Renal cortical epithelial cell (primary cell): ENCODE measurements at places on chromosomes 4 and X. TPM values are rescaled to one million over a fixed set of nuclear protein-coding genes. Genes with fewer than 3 reads are reported as not detected.

Gene PLK4
- total RNA-seq, result 2.7 and 11.3 TPM in 2 replicates

DNA sequence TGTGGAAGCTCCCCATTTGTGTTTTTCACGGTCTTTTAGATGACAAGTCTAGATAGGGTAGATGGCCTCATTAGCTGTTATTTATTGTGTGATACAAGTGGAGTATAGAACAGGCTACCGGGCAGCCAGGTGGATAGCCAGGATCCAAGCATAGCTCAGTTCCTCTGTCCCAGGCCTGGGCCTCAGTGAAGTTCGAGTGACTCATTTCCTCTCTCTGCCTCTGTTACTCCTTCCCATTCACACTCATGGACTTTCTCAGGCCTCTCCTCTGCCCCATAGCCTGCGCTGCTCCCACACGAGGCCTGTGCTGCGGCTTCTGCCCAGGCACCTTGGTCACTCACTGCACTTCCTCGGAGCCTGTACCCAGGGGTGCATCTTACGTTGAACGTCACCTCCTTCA lies 54.5 kb downstream of the TENM3 start:
- DNase-seq, result peak; percentile 41

DNA sequence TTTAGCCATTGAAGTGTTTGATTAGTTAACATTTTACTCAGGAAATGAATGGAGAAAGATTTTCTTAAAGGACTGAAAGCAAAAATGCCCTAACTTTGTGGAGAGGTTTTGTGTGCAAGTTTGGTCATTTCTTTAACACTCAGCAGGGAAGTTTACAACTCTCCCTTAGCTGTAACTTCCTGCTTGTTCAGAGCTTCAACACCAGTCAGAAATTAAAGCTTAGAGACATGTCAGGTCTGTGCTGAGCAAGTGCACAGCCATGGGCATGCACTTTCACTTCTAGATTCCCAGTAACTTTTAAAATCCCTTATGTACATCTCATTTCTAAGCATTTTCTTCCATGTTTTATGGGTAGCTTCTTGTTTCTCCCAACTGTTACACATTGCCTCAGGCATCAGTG lies 326.0 kb downstream of the ACTRT1 start:
- DNase-seq, result peak; percentile 0

DNA sequence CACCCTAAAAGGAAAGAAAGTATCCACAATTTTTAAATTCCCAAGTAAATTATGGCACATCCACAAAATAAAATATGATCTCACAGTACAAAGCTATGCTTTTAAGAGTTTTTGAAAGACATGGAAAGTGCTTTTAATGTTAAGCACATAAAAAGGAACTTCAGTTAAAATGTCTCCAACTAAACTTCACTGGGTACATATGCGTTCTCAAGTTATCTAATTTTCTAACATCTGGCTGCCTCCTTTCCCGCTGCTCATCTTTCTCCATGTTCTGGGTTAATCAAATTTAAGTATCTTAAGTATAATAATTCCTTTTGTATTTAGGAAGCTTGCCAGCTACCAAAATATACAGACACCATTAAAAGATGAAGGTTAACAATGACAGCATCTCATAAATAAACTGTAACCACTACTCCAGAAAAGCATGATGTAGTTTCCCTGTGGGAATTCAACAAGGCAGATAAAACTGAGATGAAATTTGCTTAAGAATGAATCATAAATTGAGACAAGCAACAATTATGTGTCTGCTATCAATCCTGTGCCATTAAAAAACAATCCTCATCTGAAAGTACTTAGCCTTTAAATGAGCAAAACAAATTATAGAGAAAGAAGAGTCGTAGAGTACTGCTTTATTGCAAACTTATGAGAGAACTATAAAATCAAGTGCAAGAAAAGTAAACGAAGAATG lies 25.1 kb downstream of the PRSS12 start:
- DNase-seq, result no peak

- DNase-seq, result no peak
These were observed 43.2 kb downstream of the HAND2 start for GRCh38 chr4:173486714-173487392.

DNA sequence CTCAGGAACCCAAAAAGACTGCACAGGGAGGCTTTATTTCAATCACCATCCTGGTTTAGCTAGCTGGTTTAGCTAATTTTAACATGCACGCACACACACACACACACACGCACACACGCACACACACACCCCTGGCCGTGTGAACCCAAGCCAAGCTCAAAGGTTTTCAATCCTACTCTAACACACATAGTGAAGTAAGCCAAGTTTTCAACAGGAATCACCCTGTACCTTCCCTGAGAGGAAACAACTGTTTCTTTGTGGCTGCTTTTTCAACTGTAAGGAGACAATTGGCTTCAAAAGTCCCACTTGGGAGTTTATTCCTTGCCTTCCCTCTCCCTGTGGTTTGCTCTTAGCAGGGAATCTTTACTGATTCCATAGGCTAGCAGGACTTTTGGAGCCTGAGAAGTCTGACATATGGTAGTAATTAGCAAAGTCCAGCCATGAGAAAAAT lies 98.9 kb upstream of the BMP3 start:
- DNase-seq, result no peak

DNA sequence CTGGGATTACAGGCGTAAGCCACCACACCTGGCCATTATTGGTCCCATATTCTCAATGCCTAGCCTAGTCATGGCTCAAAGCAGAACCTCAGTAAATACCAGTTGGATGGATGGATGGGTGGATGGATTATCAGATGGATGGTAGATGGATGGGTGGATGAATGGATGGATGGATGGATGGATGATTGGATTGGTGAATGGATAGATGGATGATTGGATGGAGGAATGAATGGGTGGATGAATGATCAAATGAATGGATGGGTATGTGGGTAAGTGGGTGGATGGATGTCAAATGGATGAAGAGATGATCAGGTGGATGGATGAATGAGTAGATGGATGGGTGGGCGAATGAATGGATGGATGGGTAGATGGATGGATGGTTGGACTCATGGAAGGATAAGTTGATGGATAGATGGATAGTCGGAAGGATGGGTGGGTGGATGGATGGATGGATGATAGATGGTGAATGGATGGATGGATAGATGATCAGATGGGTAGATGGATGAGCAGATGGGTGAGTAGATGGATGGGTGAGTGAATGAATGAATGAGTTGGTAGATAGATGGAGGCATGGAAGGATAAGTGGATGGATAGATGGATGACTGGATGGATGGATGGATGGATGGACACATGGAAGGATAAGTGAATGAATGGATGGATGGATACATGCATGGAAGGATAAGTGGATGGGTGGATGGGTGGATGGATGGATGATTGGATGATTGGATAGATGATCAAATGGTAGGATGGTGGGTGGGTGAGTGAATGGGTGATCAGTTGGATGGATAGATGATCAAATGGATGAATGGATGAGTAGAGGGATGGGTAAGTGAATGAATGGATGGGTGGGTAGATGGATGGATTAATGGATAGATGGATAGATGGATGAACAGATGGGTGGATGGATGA lies 22.0 kb upstream of the RNF4 start:
- no peak for DNase-seq

DNA sequence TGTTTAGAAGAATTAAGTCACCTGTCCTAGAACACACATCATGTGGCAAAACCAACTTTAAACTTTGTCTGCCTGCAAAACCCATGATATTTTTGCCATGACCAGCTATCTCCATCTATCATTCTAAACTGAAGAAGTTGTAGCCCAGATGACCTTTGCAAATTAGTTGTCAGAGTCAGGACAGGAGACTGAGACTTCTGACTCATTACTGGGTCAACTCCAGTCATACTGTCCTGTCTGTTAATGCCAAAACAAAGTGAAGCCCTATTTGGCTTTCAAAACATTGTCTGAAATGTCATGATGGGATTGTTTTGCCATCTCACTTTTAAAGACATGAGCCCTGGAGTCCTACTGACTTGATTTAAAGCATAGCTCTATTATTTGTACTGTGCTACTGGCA lies 365.7 kb upstream of the CPEB2 start:
- DNase-seq, result no peak

DNA sequence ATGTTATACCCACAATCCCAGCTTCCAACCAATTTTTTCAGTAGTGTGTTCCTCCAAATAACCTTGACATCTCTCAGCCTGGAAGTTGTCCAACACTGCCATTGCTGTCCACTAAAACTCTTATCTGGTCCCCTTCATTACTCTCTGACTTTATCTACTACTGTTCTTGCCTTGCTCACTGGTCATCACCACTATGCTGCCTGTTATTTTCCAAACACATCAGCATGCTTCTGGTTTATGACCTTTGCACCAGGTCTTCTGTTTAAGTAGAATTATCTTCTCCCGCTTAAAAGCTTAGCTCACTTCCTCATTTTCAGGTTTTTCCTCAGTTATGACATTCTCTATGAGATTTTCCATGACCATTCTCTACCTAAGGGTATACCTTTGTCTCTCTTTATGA lies 5.5 kb downstream of the ELMOD2 start:
- no peak for DNase-seq

GRCh38 chr4:156545003-156545785 lies 426.4 kb downstream of the PDGFC start:
- DNase-seq, result peak; percentile 16

- no peak for DNase-seq
These were observed 211.4 kb downstream of the SLIT2 start for GRCh38 chr4:20463176-20463430.

- DNase-seq, result no peak
These were observed 30.4 kb downstream of the CLDN22 start for GRCh38 chr4:183289688-183290087.

Gene GATA1
- total RNA-seq, result not detected in 2 replicates

GRCh38 chr4:95018785-95019184 lies 261.0 kb downstream of the BMPR1B start:
- peak; percentile 20 for DNase-seq

- no peak for DNase-seq
These were observed 39.8 kb upstream of the TMEM131L start for GRCh38 chr4:153426207-153426885.

GRCh38 chr4:147786031-147786430 lies 54.1 kb downstream of the ARHGAP10 start:
- no peak for DNase-seq

- peak; percentile 49 for DNase-seq
These were observed 91.9 kb downstream of the GPC4 start for GRCh38 chrX:133323431-133323830.

GRCh38 chrX:2450681-2451080 lies 50.1 kb downstream of the DHRSX start:
- no peak for DNase-seq

Gene NRK
- total RNA-seq, result 16.1 and 39.2 TPM in 2 replicates

- no peak for DNase-seq
These were observed 16.7 kb upstream of the WDR44 start for GRCh38 chrX:118329175-118329574.

- no peak for DNase-seq
These were observed 91.9 kb downstream of the DNAAF6 start for GRCh38 chrX:107298276-107298675.

- no peak for DNase-seq
These were observed 63.1 kb downstream of the CCNI start for GRCh38 chr4:77012726-77013125.
